GM12878 (cell line): ENCODE measurements at places on chromosomes 5 and 9. TPM values are rescaled to one million over a fixed set of nuclear protein-coding genes. Genes with fewer than 3 reads are reported as not detected.

- H3K36me3 ChIP-seq: no peaks in the 10 kb centered on the region
- no peak overlapping the region for H3K4me3 ChIP-seq
- no peak overlapping the region for H3K27ac ChIP-seq
- peaks cover 4% of the 10 kb centered on the region; the same call in 1 of the 2 replicates for H3K27me3 ChIP-seq
- H3K4me1 ChIP-seq: no peaks in the 10 kb centered on the region
Observed at GRCh38 chr5:150322202-150322601, 19.5 kb upstream of the ARSI start.

DNA sequence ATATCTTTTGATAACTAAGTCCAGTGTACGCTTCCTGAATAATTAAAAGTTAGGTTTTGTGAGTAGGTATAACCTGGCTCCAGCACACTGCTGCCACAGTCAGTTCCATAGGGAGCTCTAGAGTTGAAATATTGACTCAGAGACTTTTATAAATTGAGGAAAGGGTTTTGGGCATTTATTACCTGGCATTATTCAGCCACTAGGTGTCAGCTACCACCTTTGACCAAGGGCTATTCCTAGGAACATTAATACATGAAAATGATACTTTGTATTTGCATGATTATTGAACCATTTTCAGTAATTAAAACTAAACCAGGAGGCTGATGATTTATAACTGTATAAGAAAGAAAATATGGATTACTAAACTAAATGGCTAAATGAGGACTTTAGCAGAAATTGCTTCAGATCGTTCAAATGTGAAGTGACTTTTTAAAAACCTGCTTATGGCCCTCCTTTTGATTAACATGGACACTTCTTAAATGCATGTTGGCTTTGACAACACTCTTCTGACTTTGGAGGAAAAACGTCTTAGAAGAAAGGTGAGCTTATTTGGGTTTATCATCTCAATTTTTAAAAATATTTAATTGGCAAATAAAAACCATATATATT, 83.0 kb downstream of the SMC2 start:
- no peak overlapping the region for H3K27ac ChIP-seq
- H3K27me3 ChIP-seq: no peaks in the 10 kb centered on the region
- H3K36me3 ChIP-seq: no peaks in the 10 kb centered on the region
- no peak overlapping the region for H3K4me3 ChIP-seq

- H3K36me3 ChIP-seq: no peaks in the 10 kb centered on the region
- no peak overlapping the region for H3K4me3 ChIP-seq
- no peak for DNase-seq
- H3K27ac ChIP-seq: no peak overlapping the region
- no peaks in the 10 kb centered on the region for H3K4me1 ChIP-seq
Observed at GRCh38 chr5:53923961-53924360, 363.5 kb downstream of the NDUFS4 start.

DNA sequence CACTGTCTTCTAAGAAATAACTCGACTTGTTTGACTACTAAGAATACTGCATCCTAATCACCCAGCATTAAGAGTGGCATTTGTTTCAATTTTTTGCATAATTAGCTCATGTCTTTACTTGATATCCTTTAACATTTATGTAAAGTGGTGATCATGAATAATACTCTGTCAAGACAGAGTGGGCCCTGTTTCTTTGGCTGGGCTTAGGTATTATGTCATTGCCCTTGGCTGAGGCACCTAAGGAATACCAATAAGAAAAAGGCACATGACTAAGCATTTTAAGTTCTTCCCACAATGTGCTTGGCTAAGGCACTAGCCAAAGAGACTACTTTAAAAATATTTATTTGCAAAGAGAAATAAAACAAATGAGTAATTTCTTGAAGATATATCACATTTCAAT, 308.1 kb downstream of the CTNND2 start:
- DNase-seq: no peak
- no peaks in the 10 kb centered on the region for H3K36me3 ChIP-seq
- H3K27me3 ChIP-seq: no peaks in the 10 kb centered on the region
- no peak overlapping the region for H3K4me3 ChIP-seq
- H3K4me1 ChIP-seq: no peaks in the 10 kb centered on the region

DNA sequence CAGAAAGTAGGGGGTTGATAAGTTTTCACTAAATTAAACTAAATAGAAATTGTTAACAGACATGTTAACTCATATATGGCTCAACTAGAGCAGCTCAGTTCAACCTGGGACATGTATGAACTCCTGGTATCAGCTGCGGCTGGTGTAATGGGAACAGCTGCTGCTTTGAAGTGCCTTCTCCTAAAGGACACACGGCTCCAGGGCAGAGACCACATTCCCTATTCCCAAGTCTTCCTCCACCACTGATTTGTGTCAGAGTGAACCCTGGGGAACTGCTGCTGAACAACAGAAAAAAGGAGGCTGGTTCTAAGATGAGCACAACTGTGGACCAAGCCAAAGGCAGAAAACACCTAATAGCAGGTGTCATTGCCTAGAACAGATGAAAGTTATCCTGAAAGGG, 71.1 kb downstream of the MAPKAP1 start:
- H3K27ac ChIP-seq: peak overlapping the region; percentile 98
- no peak for DNase-seq
- H3K4me1 ChIP-seq: peaks cover 79% of the 10 kb centered on the region
- 0 out of 2 replicates have a peak overlapping the region, but pooled peaks have one; percentile 10 for H3K4me3 ChIP-seq

DNA sequence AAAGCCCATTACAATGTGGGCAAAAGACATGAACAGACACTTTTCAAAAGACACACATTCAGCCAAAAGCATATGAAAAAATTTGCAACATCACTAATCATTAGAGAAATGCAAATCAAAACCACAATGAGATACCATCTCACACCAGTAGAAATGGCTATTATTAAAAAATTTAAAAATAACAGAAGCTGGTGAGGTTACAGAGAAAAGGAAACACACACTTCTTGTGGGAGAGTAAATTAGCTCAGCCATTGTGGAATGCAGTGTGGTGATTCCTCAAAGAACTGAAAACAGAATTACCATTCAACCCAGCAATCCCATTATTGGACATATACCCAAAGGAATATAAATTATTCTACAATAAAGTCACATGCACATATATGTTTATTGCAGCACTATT, 585.2 kb upstream of the TUSC1 start:
- H3K27me3 ChIP-seq: no peaks in the 10 kb centered on the region
- H3K4me1 ChIP-seq: no peaks in the 10 kb centered on the region
- no peak overlapping the region for H3K27ac ChIP-seq
- no peak overlapping the region for H3K4me3 ChIP-seq
- no peaks in the 10 kb centered on the region for H3K36me3 ChIP-seq

GRCh38 chr9:120985819-120986222, 59.2 kb upstream of the TRAF1 start:
- no peaks in the 10 kb centered on the region for H3K36me3 ChIP-seq
- no peaks in the 10 kb centered on the region for H3K27me3 ChIP-seq
- peaks cover 4% of the 10 kb centered on the region; the same call in 1 of the 2 replicates for H3K4me1 ChIP-seq
- H3K4me3 ChIP-seq: no peak overlapping the region
- H3K27ac ChIP-seq: no peak overlapping the region

DNA sequence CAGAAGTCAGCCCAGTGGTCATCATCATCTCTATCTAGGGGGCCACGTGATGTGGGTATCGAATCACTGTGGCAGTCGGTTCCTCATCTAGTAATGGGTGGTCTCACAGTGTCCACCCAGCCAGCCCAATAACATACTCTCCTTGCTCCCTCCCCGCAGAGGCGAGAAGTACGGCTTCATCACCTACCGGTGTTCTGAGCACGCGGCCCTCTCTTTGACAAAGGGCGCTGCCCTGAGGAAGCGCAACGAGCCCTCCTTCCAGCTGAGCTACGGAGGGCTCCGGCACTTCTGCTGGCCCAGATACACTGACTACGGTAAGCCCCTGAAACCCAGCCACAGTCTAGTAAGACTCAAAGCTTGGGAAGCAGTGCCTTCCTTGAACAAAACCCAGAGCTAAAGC, 99.0 kb downstream of the PDE6A start:
- H3K27ac ChIP-seq: no peak overlapping the region
- H3K27me3 ChIP-seq: no peaks in the 10 kb centered on the region
- peaks cover 26% of the 10 kb centered on the region for H3K36me3 ChIP-seq
- no peak for DNase-seq

DNA sequence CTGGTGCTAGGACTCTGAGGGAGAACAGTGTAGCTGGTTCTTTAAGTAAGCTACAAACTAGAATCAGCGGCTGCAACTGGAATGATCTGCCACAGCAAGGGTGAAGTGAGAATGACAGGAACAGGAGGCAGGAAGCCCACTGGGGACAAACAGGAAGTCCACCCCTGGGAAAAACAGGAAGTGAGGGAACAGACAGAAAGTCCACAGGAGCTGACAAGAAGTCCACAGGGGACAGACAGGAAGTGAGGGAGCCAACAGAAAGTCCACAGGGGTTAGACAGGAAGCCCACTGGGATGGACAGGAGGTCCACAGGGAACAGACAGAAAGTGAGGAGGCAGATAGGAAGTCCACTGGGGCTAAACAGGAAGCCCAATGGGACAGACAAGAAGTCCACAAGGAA, 15.5 kb downstream of the ADAMTS16 start:
- H3K36me3 ChIP-seq: no peaks in the 10 kb centered on the region
- H3K4me3 ChIP-seq: no peak overlapping the region
- H3K27me3 ChIP-seq: no peaks in the 10 kb centered on the region
- H3K27ac ChIP-seq: no peak overlapping the region
- no peak for DNase-seq

- no peak for DNase-seq
- no peaks in the 10 kb centered on the region; the same call in 1 of the 2 replicates for H3K36me3 ChIP-seq
- no peak overlapping the region for H3K4me3 ChIP-seq
- no peaks in the 10 kb centered on the region for H3K27me3 ChIP-seq
- H3K4me1 ChIP-seq: peaks cover 17% of the 10 kb centered on the region
Observed at GRCh38 chr5:173922527-173922926, 34.4 kb downstream of the CPEB4 start.

GRCh38 chr5:129966071-129966470, 61.8 kb downstream of the CHSY3 start:
- H3K4me3 ChIP-seq: no peak overlapping the region
- no peaks in the 10 kb centered on the region for H3K4me1 ChIP-seq
- no peak for DNase-seq
- no peaks in the 10 kb centered on the region for H3K36me3 ChIP-seq

- H3K36me3 ChIP-seq: no peaks in the 10 kb centered on the region
- DNase-seq: no peak
- H3K27me3 ChIP-seq: no peaks in the 10 kb centered on the region
- no peak overlapping the region for H3K27ac ChIP-seq
- no peak overlapping the region for H3K4me3 ChIP-seq
Observed at GRCh38 chr5:4374866-4375265, 765.3 kb upstream of the ADAMTS16 start.

- H3K36me3 ChIP-seq: no peaks in the 10 kb centered on the region
- no peaks in the 10 kb centered on the region for H3K27me3 ChIP-seq
- no peak overlapping the region for H3K4me3 ChIP-seq
- DNase-seq: no peak
Observed at GRCh38 chr9:22337261-22337660, 109.4 kb upstream of the DMRTA1 start.

DNA sequence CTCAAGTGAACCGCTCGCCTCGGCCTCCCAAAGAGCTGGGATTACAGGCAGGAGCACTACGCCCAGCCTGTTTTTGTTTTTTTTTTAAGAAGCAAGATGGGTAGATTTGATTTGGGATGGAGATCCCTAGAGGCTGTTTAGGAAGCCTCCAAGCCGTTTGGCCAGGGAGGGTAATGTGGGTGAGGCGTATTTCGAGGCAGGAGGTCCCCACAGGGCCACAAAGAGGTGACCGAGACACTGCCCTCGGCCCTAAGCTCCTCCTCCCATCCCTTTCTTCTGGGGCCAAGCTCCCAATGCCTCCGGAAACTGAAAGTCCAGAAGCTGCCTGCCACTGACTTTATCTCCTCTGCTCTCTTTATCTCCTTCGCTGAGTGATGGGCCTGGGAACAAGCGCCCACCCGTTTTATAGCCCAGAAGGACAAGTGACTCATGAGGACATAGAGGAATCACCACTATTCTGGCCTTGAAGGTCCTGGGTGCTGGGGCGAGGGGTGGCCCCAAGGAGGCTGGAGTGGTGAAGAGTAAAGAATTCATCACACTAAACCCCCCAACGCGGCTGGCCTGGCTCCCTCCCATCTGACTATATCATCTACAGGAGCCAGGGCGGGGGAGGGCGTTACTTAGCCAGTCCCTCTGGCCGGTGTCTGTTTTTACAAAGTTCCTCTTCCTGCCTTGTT, 2.0 kb upstream of the RALGDS start:
- no peak for DNase-seq

- no peak overlapping the region for H3K4me3 ChIP-seq
- H3K4me1 ChIP-seq: no peaks in the 10 kb centered on the region
- DNase-seq: no peak
- no peak overlapping the region for H3K27ac ChIP-seq
- no peaks in the 10 kb centered on the region for H3K27me3 ChIP-seq
- no peaks in the 10 kb centered on the region for H3K36me3 ChIP-seq
Observed at GRCh38 chr5:157626831-157627230, 25.4 kb downstream of the SOX30 start.

DNA sequence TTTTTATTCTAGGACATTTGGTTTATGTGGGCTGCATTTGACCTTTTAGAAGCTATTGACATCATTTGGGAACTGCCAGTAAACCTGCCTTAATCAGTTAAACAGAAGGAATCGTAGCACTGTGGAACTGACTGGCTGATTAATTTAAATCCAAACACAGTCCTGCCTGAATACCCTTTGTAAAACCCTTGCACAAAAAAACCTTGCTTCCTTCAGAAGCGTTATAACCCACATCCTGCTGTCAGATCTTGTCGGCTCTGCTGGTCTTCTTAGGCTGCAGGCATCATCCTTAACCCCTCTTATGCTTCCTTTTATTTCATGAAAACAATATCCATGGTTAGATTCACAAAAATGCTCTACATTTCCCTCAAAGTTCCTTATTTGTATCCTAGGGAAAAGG, 46.3 kb downstream of the PAM start:
- no peak for DNase-seq
- no peaks in the 10 kb centered on the region for H3K4me1 ChIP-seq
- no peak overlapping the region for H3K4me3 ChIP-seq
- H3K36me3 ChIP-seq: no peaks in the 10 kb centered on the region

DNA sequence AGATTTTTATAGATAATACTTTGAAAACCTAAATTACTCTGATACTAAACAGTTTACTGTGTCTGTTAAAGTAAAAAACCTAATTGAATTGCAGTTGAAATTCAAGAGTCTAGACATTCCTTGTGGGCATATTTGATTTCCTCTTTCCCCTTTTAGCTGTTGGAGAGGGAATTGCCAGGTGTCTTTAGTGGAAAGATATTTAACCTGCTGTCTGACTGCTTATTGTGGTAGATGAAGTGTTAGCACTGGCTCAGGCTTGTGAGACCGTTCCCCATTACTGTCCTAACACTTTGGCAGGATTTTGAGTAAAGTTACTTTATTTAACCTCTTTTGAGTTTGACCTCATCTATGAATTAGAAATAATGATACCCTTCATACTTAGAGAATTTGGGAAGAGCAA, 16.4 kb downstream of the MAP3K1 start:
- H3K27me3 ChIP-seq: no peaks in the 10 kb centered on the region
- H3K36me3 ChIP-seq: no peaks in the 10 kb centered on the region
- no peak overlapping the region for H3K4me3 ChIP-seq
- H3K27ac ChIP-seq: no peak overlapping the region
- H3K4me1 ChIP-seq: peaks cover 7% of the 10 kb centered on the region
- DNase-seq: no peak

GRCh38 chr9:23682891-23683431, 143.1 kb downstream of the ELAVL2 start:
- no peaks in the 10 kb centered on the region for H3K36me3 ChIP-seq
- H3K27ac ChIP-seq: no peak overlapping the region
- no peak for DNase-seq
- no peaks in the 10 kb centered on the region for H3K4me1 ChIP-seq

FREM1 gene
- 0.08 and 0.11 TPM in 2 replicates for total RNA-seq

XRCC4 gene
- total RNA-seq: 14.8 and 15.1 TPM in 2 replicates

CMBL gene
- total RNA-seq: 8.0 TPM in 2 replicates

RNF20 gene
- 28.0 and 38.9 TPM in 2 replicates for total RNA-seq

SPRY4 gene
- total RNA-seq: 0.35 and 0.41 TPM in 2 replicates

RABEPK gene
- 26.9 and 27.7 TPM in 2 replicates for total RNA-seq

DOCK8 gene
- 90.6 and 100 TPM in 2 replicates for total RNA-seq

GMCL2 gene
- total RNA-seq: not detected in 2 replicates
